ENCODE measurements at places on chromosomes 1 and 21. TPM values are rescaled to one million over a fixed set of nuclear protein-coding genes. Genes with fewer than 3 reads are reported as not detected.

DNA sequence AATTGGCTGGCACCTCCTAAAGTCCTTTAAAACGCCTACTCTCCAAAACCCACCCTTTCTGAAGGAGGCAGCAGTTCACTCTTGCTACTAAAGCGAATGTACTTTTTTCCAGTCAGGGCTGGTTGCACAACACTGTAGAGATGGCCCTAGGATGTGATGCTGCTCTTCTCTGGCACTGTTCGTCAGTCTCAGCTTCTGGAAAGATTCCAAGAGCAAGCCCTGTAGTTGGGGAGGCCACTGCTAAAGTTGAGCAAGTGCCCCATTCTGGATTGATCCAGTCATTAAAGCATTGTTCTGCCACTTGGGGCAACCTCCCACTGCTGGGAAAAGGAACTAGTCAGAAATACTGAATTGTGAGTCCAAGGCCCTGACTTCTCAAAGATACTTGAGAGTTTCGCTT is 28.5 kb upstream of the KCNQ4 start:
- no peak for DNase-seq
- no peaks in the 10 kb centered on the region for H3K4me1 ChIP-seq
- H3K27me3 ChIP-seq, result no peaks in the 10 kb centered on the region
- H3K4me3 ChIP-seq, result no peak overlapping the region
- no peak overlapping the region for H3K27ac ChIP-seq

GRCh38 chr1:234582186-234582585 is 27.8 kb downstream of the IRF2BP2 start:
- 0 out of 2 replicates have a peak, but pooled peaks cover 3% of the 10 kb centered on the region for H3K4me1 ChIP-seq
- no peak overlapping the region for H3K27ac ChIP-seq
- H3K4me3 ChIP-seq, result no peak overlapping the region
- DNase-seq, result no peak
- H3K27me3 ChIP-seq, result no peaks in the 10 kb centered on the region

- no peaks in the 10 kb centered on the region for H3K36me3 ChIP-seq
- no peak for DNase-seq
- no peak overlapping the region for H3K4me3 ChIP-seq
Measured at GRCh38 chr1:51575406-51576084, 41.3 kb upstream of the OSBPL9 start.

DNA sequence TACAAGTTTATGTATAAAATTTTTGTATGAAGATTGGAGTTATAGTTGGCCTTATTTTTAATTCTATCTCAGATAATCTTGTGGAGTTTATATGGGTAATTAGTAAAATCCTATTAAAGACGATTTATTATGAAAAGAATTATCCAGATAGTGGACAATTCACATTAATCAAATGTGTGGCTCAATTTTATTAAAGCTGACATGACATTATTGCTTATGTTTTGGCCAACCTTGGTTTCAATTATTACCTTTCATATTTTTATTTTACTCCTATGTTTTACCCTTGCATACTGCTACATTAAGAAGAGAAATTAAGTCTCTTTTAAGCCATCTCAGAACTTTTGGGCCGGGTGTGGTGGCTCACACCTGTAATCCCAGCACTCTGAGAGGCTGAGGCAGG is 110.0 kb downstream of the ITSN1 start:
- no peaks in the 10 kb centered on the region for H3K27me3 ChIP-seq
- no peak for DNase-seq
- H3K4me3 ChIP-seq, result no peak overlapping the region
- H3K36me3 ChIP-seq, result peaks cover 6% of the 10 kb centered on the region
- H3K4me1 ChIP-seq, result no peaks in the 10 kb centered on the region

DNA sequence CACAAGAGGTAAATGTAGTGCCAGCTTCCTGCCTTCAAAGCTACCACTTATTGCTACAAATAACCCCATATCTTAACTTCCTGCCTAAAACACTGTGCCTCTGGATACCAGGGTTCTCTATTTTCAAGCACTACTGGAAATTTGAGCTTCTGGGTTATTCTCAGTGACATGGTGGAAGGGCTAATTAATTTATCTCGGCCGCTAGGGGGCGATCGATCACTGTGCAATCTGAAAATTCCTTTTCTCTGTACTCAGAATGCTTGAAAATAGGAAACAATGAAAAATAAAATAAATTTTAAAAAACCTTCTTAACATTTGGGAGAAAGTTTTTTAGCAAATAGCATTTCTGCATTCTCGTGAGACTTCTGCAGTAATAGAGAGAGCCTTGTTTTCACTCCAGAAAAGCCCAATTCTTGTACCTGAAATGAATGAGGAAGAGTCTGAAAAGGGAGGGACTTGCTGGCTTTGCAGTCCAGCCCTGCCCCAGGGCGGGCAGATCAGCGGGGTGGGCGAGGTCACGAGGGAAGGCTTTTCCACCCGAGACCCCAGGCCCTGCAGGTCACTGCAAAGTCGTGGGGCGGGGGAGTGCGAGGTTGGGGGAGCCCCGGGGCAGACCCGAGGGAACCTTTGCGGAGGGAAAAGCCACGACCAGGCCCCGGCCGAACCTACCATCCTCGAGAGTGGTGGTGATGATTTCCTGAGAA is 276.7 kb downstream of the PCP4 start:
- no peak overlapping the region for H3K4me3 ChIP-seq
- no peak overlapping the region for H3K27ac ChIP-seq
- no peaks in the 10 kb centered on the region for H3K4me1 ChIP-seq
- H3K36me3 ChIP-seq, result no peaks in the 10 kb centered on the region
- H3K27me3 ChIP-seq, result no peaks in the 10 kb centered on the region
- DNase-seq, result peak; percentile 75

GRCh38 chr1:94846308-94846707 is 26.2 kb downstream of the SLC44A3 start:
- no peaks in the 10 kb centered on the region for H3K36me3 ChIP-seq
- no peak for DNase-seq
- H3K4me3 ChIP-seq, result no peak overlapping the region
- no peaks in the 10 kb centered on the region for H3K4me1 ChIP-seq
- no peaks in the 10 kb centered on the region for H3K27me3 ChIP-seq

GRCh38 chr1:172827301-172827700 is 168.4 kb downstream of the FASLG start:
- no peaks in the 10 kb centered on the region for H3K36me3 ChIP-seq
- H3K27ac ChIP-seq, result no peak overlapping the region
- no peak for DNase-seq
- no peak overlapping the region for H3K4me3 ChIP-seq

- H3K27me3 ChIP-seq, result no peaks in the 10 kb centered on the region
- no peak for DNase-seq
- H3K4me3 ChIP-seq, result no peak overlapping the region
- no peaks in the 10 kb centered on the region for H3K36me3 ChIP-seq
- H3K27ac ChIP-seq, result no peak overlapping the region
Measured at GRCh38 chr1:31497601-31498000, 78.7 kb upstream of the TINAGL1 start.

DNA sequence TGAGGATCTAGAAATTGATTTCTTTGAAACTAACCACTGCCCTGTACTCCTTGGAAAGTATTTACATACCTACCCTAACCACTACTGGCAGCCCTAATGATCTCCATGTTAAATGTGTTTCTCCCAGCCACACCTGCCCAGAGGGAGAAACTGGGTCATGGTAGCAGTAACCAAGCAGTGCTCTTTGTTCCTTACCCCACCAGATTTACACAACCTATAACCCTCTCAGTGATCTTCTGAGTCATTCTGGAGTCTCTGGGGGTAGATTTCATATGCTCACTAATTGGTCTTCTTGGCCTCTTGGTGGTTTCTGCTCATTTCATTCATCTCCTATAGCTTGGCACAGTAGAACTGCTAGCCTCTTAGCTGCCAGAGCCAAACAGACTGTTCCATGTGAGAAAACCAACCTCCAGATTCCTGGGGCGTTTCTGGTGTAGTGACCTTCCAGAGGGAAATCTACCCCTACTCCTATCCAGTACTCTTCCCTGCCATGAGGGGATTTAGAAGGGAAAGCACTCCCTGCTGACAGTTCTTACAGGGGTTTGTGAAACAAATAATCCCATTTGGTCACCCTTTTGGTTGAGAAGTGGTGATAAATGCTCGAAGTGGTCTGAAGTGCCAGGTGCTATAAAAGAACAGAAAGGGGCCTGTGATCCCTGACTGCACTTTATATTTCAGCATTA is 36.2 kb upstream of the LRIG2 start:
- H3K27ac ChIP-seq, result peak overlapping the region; percentile 21
- H3K4me1 ChIP-seq, result peaks cover 17% of the 10 kb centered on the region
- H3K27me3 ChIP-seq, result no peaks in the 10 kb centered on the region
- H3K4me3 ChIP-seq, result no peak overlapping the region
- no peak for DNase-seq
- H3K36me3 ChIP-seq, result no peaks in the 10 kb centered on the region

- no peak overlapping the region for H3K4me3 ChIP-seq
- H3K27me3 ChIP-seq, result no peaks in the 10 kb centered on the region
- H3K36me3 ChIP-seq, result no peaks in the 10 kb centered on the region
- H3K27ac ChIP-seq, result no peak overlapping the region
- H3K4me1 ChIP-seq, result no peaks in the 10 kb centered on the region
Measured at GRCh38 chr1:3333903-3334302, 120.6 kb upstream of the ARHGEF16 start.

DNA sequence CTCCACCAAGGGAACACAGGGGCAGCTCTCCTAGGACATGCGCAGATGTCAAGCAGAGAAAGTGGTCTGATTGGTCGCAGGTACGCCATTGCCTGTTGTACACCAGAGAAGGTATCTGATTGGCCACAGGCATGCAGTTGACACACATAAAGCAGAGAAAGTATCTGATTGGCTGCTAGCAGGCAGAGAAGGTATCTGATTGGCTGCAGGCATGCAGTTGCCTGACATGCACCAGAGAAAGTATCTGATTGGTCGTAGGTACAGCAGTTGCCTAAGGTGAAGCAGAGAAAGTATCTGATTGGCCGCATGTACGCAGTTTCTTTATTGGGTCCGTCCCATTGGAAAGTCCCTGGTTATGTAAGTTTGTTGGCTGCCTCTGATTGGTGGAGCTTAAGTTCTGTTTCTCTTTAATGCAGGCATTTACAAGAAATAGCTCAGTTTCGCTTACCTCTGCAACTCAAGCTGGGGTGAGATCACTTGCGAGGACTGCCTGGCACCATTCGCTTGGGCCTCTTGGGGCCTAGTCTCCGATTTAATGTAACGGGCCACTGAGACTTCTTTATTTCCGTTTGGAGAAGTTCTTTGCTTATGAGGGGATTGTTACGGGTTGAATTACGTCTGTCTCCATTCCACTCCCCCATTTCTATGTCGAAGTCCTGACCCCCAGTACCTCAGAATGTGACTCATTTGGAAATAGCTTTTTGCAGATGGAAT is 74.2 kb downstream of the SIK1 start:
- H3K27ac ChIP-seq, result no peak overlapping the region
- no peak for DNase-seq
- H3K4me1 ChIP-seq, result no peaks in the 10 kb centered on the region

- DNase-seq, result no peak
- H3K27ac ChIP-seq, result no peak overlapping the region
- no peaks in the 10 kb centered on the region for H3K36me3 ChIP-seq
- peaks cover 92% of the 10 kb centered on the region for H3K27me3 ChIP-seq
Measured at GRCh38 chr1:230785636-230786384, 38.6 kb downstream of the CAPN9 start.

DNA sequence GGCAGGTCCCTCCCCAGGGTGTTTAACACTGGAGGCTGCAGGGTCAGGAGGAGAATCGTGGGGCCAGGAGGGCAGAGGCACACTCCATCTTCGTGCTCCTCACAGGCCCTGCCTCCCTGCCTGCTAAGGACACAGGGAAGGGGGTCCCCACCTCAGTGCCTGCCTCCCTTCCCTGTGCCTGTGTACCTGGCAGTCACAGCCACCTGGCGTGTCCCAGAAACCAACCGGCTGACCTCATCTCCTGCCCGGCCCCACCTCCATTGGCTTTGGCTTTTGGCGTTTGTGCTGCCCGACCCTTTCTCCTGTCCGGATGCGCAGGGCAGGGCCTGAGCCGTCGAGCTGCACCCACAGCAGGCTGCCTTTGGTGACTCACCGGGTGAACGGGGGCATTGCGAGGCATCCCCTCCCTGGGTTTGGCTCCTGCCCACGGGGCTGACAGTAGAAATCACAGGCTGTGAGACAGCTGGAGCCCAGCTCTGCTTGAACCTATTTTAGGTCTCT is 623 bp upstream of the BGLAP start:
- H3K27ac ChIP-seq, result no peak overlapping the region
- peaks cover 16% of the 10 kb centered on the region for H3K4me1 ChIP-seq
- H3K27me3 ChIP-seq, result no peaks in the 10 kb centered on the region
- H3K36me3 ChIP-seq, result peaks cover 7% of the 10 kb centered on the region

DNA sequence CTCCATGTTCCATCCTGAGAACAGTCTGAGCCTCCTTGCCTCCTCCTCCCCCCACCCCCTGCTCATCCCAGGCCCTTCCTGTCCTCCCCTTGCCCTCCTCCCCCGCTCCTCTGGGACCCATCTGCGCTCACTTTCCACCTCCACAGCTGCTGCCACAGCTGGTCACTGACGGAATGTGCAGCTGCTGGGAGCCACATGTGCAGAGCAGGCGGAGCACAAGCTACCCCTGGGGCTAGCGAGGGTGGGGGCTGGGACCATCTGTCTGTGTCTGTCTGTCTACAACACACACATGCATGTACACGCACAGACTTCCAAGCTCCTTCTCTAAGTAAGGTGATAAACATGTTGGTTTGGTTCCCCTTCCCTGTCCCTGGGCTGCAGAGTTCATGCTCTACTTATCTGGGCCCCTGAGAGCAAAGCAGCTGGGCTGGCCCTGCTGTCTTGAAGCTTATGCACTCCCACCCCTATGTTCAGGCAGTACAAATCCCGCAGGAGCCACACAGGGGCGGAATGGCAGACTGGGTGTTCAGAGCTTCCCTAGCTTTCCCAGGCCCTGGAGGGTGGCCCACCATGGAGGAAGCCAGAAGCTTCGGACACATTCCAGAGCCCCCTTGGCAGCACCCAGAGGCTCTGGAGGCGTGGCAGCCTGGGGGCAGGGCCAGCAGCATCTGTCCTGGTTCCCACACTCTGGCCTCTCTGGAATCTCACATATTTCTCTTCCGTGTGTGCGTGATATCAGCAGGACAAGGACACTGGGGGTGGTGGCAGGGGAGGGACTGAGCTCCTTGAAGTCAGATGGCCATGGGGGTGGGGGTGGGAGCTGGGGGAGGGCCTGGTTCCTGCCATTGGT is 7.0 kb upstream of the HEYL start:
- H3K4me1 ChIP-seq, result peaks cover 10% of the 10 kb centered on the region
- H3K27me3 ChIP-seq, result peaks cover 31% of the 10 kb centered on the region
- H3K36me3 ChIP-seq, result no peaks in the 10 kb centered on the region
- 0 out of 2 replicates have a peak overlapping the region, but pooled peaks have one; percentile 26 for H3K4me3 ChIP-seq

- H3K36me3 ChIP-seq, result no peaks in the 10 kb centered on the region
- no peak for DNase-seq
- H3K4me1 ChIP-seq, result peaks cover under 1% of the 10 kb centered on the region
- H3K4me3 ChIP-seq, result no peak overlapping the region
- H3K27me3 ChIP-seq, result no peaks in the 10 kb centered on the region
Measured at GRCh38 chr1:200922406-200922805, 27.7 kb downstream of the INAVA start.

GRCh38 chr1:44390277-44390676 is 14.8 kb upstream of the RNF220 start:
- H3K4me1 ChIP-seq, result no peaks in the 10 kb centered on the region
- DNase-seq, result no peak
- H3K36me3 ChIP-seq, result no peaks in the 10 kb centered on the region
- no peak overlapping the region for H3K27ac ChIP-seq
- H3K27me3 ChIP-seq, result no peaks in the 10 kb centered on the region
- no peak overlapping the region for H3K4me3 ChIP-seq

The FTCD gene
- 3.3 TPM for total RNA-seq

The RGS8 gene
- 2.5 TPM for total RNA-seq

The CADM3 gene
- 4.4 TPM for total RNA-seq

The CD1B gene
- not detected for total RNA-seq

The SYTL1 gene
- total RNA-seq, result 5.4 TPM

The SARS1 gene
- 166 TPM for total RNA-seq

The CHI3L2 gene
- total RNA-seq, result not detected

The FYB2 gene
- total RNA-seq, result not detected

The CACNA1E gene
- 1.1 TPM for total RNA-seq

The FCRL5 gene
- total RNA-seq, result 2.8 TPM

The VCAM1 gene
- not detected for total RNA-seq

The SHISA4 gene
- 9.2 TPM for total RNA-seq

The PTGER3 gene
- 4.5 TPM for total RNA-seq

Data from GM23338 (cell line).